ENCODE measurements at places on chromosomes 4 and X.
A peak's percentile ranks its signal among the peaks of the same experiment; 100 is the strongest.

- no peak for DNase-seq
These were observed 27.7 kb upstream of the GLRB start for GRCh38 chr4:157048248-157048647.

- DNase-seq, result peak; percentile 79
These were observed 59.4 kb downstream of the POLR2B start for GRCh38 chr4:57037982-57038604.

DNA sequence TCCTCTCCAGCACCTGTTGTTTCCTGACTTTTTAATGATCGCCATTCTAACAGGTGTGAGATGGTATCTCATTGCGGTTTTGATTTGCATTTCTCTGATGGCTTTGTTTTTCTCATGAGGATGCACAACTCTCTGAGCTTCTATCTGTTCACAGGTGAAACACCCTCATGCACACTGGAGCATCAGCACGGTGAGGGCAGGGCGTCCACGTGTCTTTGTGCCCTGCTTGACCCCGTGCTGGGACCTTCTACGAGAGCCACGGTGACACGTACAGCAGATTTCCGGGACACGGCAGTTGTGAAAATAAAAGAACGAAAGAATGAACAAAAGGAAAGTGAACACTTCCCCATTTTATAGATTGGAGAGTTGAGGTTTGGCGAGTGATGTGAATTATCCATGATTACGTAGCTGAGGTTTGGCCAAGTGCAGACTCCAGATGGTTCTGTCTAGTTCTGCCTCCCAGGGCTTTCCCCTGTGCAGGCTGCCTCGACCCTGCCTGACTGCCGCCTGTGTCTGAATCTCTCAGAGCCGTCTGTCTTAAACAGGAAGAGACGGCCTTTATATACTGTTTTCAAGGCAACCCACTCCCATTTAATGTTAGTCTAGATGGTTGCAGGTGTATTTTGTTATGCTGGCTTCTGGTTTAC, 67.8 kb upstream of the SORBS2 start:
- DNase-seq, result no peak

DNA sequence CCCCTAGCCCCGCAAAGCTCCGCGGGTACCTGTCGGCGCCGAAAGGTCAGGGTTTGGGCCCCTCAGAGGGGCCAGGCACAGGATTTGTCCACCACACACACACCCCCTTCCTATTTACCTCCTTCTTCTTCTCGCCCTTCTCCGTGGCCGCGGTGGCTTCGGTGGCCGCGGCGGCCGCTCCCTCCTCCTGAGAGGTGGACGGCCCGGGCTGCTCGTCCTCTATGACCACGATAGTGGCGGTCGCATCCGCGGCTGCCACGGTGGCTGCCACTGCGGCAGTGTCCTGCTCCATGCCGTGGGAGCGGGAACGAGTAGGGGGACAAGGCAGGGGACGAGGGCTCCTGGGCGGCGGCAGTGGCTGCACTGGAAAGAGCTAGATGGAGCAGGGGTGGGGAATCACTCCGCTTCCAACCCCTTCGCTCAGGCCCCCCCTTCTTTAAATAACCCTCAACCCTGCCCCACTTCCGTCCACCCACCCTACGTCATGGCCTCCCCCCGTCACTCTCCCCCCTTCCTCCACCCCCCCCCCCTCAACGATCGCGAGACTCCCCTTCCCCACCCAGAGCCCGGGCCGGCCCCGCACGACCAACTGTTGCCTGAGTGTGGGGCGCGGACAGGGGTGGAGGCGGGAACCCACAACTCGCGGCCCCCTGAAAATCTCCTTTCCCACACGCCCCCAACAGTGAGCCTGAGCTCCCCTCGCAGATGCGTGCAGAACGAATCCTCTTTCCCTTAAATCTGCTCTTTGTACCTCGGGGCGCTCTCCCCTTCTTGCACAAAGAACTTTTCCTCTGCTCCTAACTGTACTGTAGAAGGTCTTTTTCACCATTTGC, at the start of gene SMARCA1:
SMARCA1 (minus strand) TSS at position 412 of the 833 bp plus-strand sequence; CDS start at position 292, 120 bp downstream.
- no peak for DNase-seq

- DNase-seq, result no peak
These were observed 36.1 kb downstream of the ZCCHC13 start for GRCh38 chrX:74340051-74340450.

GRCh38 chr4:6217716-6218381, 17.5 kb upstream of the JAKMIP1 start:
- DNase-seq, result peak; percentile 22

DNA sequence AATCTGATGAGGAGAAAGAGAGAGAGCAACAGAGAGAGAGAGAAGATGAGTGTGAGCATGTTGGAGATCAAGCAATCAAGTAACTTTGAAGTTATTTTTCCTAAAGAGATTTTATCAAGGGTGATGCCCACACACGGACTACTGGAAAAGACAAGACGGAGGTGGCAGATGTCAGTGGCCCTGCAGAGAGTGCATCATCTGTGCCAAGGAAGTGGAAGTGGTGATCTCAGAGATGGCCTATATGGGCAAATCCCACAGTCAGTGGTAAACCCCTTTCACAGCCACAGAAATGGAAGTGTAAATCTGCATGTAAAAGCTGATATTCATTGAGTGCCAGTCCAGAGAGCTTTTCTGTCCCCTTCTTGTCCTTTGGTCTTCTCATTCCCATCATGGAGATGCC, 577.2 kb upstream of the AADAT start:
- no peak for DNase-seq

DNA sequence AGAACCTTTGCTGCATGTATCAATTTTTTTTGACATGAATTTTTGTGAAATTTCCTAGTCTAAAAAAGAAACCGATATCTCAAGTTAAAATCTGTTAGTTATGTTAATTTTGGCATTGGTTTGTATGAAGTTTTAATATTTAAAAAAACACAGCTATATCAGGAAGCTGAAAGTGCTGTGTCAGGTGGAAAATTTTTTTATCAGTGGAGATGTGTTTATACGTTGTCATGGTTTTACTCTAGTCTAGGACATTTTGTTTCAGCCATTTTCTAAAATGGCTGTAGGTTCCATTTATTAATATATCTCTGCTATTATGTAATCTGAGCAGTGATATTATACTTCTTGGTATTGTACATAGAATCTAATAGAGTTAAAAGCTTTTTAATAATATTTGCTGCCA, 34.2 kb downstream of the OCRL start:
- peak; percentile 45 for DNase-seq

- no peak for DNase-seq
These were observed 73.1 kb downstream of the MAPK10 start for GRCh38 chr4:86286726-86287125.

DNA sequence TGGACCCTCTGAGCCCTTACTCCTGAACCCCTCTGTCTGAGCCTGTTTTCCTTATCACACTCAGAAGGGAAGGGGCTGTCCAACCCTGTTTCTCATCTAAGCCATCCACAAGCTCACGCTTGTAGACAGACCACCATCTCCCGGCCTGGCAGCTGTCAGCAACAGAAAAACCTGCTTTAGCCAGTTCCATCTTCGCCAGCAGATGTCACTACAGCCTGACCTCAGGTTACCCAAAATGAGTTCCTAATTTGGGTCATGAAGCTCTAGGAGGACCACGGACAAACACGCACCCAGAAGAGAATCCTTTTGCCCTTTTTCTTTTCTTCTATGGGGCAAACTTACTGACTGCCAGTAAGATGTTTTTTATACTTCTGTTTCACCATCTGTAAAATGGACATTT, 445.4 kb downstream of the BCOR start:
- DNase-seq, result peak; percentile 55

DNA sequence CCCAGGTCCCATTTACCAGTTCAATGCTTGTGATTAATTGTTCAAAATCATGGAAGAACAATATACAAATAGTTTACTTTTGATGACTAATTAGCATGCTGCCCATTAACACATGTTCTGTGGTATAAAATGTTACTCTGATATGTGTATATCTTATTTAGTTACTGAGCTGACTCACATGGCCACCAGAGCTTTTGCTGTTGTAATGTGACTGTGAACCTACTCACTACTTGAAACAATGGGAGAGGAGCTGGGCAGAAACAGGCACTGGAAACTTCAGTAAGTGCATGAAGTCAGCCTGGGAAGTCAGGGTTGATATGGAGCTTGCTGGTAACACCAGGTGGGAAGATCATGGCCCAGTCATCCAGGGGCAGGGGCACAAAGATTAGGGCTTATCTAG, 72.7 kb upstream of the MAD2L1 start:
- DNase-seq, result no peak

- no peak for DNase-seq
These were observed 96.8 kb downstream of the ARSJ start for GRCh38 chr4:113882668-113883067.

DNA sequence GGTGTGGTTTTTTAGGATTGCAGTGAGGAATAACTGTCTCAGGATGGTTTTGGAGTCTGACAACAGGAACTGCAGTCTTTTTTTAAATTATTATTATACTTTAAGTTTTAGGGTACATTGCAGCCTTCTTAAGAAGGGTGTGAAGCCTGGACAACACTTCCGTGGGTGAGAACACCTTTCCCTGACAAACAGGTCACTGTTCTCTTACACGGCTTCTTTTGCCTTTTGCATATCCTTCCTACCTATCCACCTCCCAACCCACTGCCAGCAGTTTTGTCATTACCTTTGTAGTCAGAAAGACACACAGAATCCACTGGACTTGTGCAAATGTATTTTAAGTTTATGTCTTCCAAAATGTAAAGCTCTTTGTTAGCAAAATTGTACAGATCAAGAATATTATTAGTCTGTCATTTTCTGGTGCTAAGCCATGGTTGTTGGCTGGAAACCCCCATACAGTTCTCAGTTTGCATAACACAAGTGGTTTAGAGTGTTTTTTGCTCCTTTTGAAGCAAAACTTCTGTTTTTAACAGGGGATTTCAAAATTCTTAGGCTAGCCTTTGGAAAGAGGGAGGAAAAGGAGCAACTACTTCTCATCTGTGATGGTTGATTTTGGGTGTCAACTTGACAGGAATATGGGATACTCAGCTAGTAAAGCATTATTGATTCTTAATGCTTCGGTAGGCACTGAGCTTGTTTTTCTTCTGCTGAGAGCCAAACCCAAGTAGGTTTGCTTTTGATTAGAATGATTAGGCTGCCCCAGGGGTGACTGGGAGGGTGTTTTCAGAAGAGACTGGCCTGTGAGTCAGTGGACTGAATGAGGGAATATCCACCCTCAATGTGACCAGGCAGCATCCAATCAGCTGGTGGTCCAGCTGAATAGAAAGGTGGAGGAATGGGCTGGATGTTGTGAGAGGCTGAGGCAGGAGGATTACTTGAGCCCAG, 29.4 kb upstream of the KLHL2 start:
- no peak for DNase-seq

DNA sequence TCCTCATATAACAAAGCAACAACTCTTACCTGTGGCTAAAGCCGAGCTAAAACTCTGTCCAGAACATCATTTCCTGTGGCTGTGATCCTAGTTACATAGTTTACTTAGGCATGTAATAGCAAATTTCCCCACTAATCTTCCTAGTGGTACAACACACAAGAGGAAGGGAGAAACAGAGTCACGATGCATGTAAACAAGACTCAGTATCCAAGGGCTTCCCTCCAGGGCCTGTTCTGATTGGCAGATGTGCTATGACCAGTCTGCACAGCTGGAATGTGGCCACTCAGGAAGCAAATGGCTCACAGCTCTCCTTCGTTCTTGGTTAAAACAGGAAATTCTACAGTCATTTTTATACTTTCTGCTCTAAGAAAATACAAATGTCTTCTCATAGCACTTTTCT, 49.2 kb upstream of the PRSS48 start:
- DNase-seq, result no peak

DNA sequence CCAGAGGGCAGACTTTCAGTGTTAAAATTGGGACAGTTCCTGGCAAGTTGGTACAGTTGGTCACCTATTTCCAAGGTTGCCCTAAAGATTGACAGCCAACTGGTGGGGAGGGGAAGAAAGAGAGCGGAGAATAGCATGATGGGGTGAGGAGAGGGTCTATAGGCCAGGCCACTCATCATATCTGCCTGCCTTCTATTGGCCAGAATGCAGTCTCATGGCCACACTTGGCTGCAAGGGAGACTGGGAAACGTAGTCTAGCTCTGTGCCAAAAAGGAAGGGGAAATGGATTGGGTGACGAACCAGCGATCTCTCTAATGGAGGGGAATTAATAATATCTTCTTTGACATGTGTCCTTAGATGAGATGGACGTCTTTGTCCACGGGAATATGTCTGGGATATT, 197.4 kb upstream of the ATP6AP2 start:
- DNase-seq, result no peak

- no peak for DNase-seq
These were observed 270.6 kb downstream of the DCAF12L2 start for GRCh38 chrX:125895518-125895917.

- DNase-seq, result no peak
These were observed 185.9 kb downstream of the CFAP299 start for GRCh38 chr4:80521438-80521837.

DNA sequence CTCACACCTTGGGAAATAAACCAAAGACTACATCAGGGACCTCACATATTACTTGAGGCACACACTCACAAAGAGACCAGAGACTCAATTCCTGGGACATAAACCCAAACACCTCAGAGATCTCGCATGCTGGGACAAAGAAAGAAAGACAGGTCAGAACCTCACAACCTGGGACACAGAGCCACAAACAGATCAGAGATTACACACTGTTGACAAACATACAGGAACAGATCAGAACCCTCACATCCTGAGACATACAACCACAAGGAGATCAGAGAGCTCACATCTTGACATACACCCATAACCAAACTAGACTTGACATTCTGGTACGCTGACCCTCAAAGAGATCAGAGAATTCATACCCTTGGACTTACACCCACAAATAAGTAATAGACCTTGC, 17.3 kb downstream of the SUV39H1 start:
- no peak for DNase-seq

- peak; percentile 39 for DNase-seq
These were observed 7.0 kb downstream of the PKD2 start for GRCh38 chr4:88014386-88014905.

- DNase-seq, result no peak
These were observed 291.5 kb upstream of the GALNTL6 start for GRCh38 chr4:171521726-171522125.

DNA sequence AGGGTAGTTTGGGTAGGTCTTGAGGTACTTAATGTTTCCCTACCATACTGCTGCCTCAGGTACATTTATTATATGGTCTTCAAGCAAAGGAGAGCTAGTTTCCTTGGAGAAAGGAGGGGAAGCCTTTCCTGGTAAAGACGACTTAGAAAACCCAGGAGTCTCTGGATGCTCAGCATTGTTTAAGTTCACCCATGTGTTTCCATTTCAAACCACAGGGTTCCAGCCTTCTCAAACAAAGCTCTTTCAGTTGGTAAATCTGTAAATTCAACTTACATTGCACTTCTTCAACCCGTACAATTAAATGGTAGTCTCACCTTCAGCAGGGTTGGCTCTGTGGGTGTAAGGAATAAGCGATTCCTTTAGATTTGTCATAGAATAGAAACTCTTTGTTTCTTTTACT, 111.9 kb upstream of the UNC5C start:
- DNase-seq, result no peak

GRCh38 chr4:22094217-22094616, 145.6 kb upstream of the KCNIP4 start:
- DNase-seq, result no peak

DNA sequence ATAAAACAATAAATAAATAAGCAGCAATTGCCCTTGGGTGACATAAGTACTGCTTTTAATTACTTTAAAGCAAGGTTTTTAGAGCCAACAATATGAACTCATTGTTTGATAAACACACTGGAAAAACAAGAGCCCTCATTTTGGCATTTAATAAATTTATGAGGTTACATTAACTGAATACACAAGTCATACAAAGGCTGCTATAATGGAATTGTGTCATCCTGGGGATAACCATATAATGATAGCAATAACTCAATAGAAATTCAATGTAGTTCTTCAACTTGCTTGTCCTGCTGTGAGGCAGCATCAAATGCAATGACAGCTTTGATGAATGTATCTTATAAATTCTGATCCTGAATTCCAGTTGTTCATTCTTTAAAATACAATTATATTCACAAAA, 1512.5 kb downstream of the STIM2 start:
- no peak for DNase-seq
